ENCODE measurements at places on chromosomes 2 and 18.

- DNase-seq, result no peak
These were observed 162.6 kb downstream of the MYCN start for GRCh38 chr2:16102976-16103380.

GRCh38 chr2:65691816-65692215, 259.4 kb upstream of the SPRED2 start:
- no peak for DNase-seq

DNA sequence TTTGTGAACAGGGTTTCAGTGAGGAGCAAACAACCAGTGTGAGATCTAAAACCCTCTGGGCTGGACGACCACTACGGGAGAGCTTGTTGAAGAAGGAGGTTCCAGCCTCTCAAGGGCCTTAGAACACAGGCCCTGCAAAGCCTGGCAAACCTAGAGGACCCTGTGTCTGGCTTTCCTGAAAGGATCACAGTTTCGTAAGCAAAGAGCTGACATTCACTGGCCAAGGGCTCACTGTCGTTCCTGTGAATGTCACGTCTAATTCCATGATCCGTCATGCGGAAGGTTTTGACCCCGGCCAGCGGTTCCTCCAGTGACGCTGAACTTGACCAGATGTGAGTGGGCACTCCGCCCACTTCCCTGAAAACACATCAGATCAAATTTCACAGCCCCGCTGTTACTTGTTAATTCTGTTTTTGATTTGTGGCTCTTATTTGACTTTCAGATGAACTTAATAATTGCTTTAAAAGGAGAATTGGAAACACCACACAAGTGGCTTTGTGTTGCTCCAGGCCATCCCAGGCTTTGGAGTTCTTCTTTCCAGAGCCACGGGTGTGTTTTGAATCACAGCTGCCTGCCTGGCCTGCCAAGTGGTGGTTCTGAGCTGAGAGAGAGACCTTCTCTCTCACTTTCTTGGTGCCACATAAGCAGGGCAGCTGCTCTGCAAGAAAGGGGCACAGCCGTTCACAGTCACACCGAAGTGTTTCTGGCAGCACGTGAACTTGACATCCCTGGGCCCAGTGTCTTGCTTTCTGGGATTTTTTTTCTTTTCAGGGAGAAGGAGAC, 308.4 kb downstream of the NDUFA10 start:
- no peak for DNase-seq

DNA sequence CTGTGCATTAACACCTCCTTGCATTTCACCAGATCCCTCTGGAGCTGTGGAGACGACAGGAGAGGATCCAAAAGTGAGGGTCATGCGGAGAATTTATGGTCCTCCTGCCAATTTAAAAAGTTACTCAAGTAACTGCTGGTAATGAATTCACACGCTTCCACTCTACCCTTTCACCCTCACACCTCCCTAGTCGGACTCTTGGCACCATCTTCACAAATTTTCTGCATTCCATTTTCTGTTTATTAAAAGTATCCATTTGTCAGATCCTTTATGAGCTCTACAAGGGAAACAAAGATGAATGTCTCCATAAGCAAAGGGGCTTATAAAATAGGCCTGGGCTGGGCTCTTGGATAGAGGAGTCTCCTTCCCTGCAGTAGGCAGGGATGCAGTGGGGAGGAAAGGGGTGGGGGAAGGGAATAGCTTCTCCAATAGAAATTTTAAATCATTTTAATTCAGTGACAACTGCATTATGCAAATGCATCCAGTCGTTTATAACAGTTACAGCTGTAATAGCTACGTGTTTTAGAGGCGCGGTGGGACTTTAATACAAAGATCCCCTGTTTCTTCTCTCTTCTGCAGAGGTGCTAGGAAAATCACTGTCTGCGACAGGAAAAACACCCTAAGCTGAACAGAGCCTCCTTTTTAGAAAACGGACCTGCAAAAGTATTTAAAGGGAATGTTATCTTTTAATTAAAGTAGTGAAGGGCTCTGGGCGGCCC, 132.2 kb downstream of the EPHA4 start:
- no peak for DNase-seq

GRCh38 chr18:34909637-34910364, 131.4 kb upstream of the MAPRE2 start:
- no peak for DNase-seq

DNA sequence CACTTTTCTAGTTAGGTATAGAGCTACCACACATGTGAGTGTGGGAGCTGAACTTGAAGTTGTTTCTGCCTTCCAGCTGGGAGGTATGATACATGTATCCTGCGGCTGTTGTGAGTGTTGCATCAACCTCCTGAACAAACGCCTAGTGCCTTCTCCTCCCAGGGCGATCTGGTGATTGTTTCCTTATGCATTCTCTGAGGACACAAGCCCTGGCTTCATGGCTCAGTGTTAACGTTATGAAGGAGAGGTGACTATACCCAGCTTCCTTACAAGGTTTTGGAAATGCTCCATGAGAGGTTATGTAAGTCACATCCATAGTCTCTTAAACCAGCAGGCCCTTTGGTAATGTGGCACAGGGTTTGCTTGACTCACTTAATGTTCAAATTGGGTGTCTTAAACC, 64.9 kb downstream of the SPRED2 start:
- DNase-seq, result peak; percentile 11

DNA sequence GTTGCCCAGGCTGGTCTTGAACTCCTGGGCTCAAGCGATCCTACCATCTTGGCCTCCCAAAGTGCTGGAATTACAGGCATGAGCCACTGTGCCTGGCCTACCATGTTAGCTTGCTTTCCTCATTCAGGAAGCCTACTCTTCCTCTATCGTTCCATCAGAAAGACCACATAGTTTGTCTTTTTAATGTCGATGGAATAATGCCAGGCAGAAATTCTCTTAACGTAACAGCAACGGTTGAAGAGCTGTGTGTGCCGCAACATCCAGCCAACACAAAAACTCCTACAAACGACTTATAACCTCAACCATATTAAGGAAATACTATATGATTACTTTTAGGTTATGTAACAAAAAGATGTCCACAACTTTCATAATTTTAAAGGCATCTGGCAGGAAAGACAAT, 10.5 kb downstream of the ITGB1BP1 start:
- DNase-seq, result no peak

GRCh38 chr2:24482251-24482971, 8.6 kb upstream of the NCOA1 start:
- no peak for DNase-seq

- DNase-seq, result no peak
These were observed 36.9 kb downstream of the AGAP1 start for GRCh38 chr2:235530735-235531134.

- DNase-seq, result no peak
These were observed 57.2 kb upstream of the RNU4ATAC start for GRCh38 chr2:121473512-121473911.

DNA sequence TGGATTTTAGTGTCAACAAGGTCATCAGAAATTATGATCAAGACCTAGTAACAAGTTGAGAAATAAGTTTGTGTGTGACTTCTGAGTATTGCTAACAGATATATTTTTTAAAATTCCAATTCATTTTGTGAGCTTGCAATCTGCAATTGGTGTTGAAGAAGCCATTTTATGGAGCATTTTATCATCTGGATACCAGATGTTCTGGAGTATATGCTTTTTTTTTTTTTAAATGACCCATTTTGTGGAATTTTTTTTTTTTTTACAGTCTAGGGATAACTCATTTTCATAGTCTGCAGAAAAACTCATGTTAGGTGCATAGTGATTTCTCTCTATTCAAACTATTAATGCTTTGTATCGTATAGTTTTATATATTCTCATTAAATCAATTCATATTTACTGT, 12.6 kb downstream of the QPCT start:
- no peak for DNase-seq

DNA sequence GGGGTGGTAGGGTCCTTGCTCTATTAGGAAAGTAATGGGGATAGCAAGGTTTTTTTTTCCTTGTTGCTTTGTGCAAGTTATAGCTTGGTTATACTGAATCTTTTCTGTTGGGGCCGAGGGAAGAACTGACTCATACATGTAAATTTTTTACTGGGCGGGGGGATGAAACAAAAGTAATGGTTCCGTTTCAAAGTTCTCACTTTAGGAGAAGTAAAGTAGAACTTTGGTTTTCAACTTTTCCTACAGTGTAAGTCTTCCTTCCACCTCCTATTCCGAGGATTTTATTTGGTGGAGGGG, 1.1 kb downstream of the AFTPH start:
- DNase-seq, result no peak

GRCh38 chr2:40353231-40353630, 98.7 kb downstream of the SLC8A1 start:
- DNase-seq, result no peak

DNA sequence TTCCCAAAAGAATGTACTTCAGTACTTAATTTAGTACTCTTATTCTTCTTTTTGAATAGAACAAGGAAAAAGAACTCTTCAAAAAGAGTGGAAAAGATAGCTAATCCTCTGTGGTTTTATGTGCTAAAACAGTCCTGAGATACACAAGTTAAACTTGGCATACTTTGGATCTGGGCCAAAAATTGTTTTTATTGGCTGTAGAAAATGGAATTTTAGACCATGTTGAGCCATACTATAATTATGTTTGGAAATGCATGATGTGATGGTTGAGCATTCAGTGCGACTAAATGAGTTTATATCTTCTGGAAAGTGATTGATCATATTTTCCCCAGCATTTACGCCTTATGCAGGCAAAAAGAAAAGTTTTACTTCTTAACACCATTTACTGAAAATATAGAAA, 18.0 kb upstream of the PDE1A start:
- no peak for DNase-seq

GRCh38 chr18:9835113-9835755, 50.5 kb upstream of the TXNDC2 start:
- DNase-seq, result peak; percentile 25

- DNase-seq, result no peak
These were observed 66.3 kb upstream of the HS6ST1 start for GRCh38 chr2:128384956-128385355.

- no peak for DNase-seq
These were observed 197.2 kb downstream of the ZFP36L2 start for GRCh38 chr2:43029186-43029585.

- no peak for DNase-seq
These were observed 211.4 kb downstream of the BABAM2 start for GRCh38 chr2:28101892-28102291.

DNA sequence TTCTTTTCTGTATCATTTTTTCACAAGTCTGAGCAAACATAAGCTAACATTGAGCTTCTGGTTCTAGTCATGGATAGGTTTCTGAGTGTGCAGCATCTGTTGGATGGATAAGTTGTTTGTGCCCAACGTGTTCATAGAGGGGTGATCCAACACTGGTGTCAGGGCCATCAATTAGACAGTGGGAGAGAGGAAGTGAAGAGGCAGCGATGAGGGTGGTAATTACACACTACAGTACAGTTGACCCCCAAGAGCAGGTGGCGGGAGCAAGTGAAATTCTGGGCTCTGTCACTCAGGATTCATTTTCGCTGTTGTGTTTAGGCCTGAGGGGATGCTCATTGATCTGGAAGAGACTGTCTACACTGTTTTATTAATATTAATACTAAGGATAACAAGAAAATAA, 180.0 kb upstream of the CXCR4 start:
- no peak for DNase-seq

DNA sequence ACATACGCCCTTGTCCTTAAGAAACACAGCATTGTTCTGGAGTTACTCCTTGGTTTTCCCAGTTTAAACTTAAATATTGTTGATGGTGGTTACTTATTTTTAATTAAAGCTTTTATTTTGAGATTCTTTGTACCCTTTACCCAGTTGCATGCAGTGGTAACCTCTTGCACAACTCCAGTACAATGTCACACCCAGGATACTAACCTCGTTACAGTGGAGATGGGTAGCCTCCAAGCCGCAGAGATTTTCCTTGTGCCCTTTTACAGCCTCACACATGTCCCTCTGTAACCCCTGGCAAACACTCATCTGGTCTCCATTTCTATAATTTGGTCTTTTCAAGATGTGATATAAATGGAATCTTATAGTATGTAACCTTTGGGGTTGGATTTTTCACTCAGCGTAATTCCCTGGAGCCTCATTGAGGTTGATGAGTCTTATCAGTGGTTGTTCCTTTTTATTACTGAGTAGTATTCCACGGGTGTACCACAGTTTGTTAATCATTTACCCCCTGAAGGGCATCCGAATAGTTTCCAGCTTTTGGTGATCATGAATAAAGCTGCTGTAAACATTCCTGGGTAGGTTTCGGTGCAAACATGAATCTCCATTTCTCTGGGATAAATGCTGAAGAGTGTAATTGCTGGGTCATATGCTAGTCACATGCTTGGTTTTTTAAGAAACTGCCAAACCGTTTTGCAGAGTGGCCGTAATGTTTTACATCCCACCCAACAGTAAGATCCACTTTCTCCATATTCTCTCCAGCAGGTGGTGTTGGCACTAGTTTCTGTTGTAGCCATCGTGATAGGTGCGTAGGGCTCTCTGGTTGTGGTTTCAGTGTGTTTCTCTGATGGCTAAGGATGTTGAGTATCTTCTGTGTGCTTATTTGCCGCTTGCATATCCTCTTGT, 68.6 kb downstream of the DGKD start:
- DNase-seq, result no peak

GRCh38 chr2:84057917-84058560, 401.0 kb downstream of the SUCLG1 start:
- no peak for DNase-seq

DNA sequence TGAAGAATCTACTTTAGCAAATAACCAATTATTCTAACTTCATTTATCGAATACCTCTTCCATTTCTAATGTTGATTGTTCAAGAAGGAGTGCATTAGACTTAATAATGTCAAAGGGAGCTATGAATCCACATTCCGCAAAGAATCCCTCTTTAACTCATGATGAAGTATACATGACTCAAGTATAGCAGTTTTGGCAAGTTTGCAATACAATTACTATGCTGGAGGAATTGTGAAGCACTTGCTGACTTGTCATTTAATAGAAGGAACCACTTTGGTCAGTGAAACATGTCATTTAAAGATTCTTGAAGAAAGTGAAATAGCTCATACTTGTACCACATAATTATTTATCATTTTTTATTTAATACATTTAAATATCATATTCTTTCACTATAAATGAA, 125.1 kb downstream of the SLC39A10 start:
- no peak for DNase-seq

GRCh38 chr2:10059016-10059351, 15.6 kb downstream of the KLF11 start:
- no peak for DNase-seq

DNA sequence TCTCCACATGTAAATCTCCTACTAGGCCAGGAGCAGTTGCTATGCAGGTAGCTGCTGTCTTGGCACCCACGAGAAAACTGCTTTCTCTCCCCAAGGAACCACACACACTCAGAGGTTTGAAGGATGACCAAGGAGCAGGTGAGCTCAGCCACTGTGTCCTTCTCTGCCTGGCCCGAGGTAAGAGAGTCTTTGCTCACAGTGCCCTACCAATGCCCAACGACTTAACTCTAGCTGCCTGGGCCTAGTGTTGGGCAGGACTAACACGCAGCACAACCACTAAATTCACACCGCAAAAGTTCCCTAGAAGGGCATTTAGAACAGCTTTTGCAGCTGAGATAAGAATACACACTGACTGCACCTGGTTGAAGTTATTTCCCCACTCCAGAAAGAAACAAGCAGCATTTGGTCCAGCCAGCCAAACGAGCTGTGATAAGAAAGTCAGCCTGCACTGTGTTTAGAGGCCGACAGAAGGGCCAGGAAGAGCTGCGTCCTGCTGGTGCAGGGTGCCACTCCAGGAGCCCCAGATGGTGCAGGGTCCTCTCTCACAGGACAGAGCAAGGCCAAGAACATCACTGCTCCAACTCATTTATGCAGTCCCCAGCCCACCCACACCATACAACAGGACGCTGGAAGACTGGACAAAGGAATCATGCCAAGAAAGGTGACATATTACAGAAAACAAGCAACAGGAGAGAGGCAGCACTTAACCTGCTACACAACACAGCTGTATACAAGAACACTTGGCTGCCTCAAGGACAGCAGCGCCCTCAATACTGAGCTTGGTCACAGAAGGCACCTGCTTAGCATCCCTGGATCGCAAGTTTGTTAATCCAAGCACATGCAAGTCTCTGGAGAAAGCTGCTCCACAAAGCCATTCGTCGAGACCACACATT, 12.5 kb downstream of the HDLBP start:
- DNase-seq, result no peak

Measured in DMS153 (cell line).